ENCODE measurements at places on chromosomes 13 and 19.

GRCh38 chr13:37192956-37193355 is 87.5 kb upstream of the CSNK1A1L start:
- DNase-seq, result no peak

DNA sequence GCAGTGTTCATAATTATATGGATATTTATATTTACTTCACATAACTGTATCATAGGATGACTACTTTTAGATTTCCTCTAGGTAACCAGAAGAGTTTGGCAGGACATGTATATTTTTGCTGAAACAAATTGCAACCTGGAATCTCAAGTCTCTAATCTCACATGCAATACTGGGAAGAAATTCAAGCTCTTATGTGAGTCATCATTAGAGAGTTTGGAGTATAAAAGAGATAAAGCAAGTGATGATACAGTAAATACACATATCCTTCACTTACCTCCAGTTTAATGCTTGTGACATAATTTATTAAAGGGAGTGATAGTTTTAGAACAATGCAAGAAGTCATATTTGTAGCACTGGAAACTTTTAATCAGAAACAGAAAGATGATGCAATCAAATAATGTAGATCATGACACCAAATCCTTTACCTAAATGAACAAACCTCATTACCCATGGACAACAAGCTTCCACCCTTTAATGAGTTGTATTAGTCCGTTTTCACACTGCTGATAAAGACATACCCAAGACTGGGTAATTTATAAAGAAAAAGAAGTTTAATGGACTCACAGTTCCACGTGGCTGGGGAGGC is 15.8 kb upstream of the OR7A17 start:
- no peak for DNase-seq

DNA sequence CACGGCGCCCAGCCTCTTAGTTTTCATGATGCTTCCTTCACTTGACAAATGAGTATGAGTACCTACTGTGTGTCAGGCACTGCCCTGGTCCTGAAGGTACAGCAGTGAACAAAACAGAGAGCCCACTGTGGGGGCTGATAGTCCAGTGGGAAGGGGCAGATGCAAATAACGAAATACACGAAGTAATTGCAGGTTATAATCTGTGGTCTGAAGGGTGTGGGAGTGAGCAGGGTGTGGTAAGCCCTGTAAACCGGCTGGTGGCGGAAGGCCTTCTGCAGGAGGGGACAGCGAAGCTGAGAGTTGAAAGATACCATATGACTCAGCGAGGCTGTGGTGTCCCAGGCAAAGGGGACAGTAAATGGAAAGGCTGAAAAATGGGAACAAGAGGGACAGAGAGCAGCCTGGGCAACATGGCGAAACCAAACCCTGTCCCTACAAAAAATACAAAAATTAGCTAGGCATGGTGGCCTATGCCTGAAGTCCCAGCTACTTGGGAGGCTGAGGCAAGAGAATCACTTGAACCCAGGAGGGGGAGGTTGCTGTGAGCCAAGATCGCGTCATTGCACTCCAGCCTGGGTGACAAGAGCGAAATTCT is 60.5 kb downstream of the MAP4K1 start:
- peak; percentile 58 for DNase-seq

DNA sequence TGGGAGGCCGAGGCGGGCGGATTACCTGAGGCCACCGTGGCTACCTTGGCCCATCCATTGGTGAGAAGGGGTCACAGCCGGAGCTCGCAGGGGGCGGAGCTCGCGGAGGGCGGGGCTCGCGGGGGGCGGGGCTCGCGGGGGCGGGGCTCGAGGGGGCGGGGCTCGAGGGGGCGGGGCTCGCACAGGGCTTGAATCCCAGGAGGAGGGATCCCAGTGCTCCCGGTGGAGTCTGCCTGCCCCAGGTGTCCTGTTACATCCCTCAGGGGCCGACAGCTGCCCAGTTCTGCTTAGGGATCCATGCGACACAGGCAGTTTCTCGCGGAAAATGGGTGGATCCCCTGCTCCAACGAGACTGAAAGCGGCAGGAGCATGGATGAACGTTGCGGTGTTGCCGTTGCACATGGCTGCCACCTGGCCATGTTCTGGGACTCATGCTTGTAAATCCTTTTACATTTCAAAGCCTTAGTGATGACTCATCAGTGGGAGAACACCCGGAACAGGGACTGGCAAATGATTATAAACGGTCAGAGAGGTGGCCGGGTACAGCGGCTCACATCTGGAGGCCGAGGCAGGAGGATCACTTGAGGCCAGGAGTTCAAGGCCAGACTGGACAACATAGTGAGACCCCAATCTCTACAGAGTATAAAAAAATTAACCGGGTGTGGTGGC is 25.1 kb downstream of the TMPRSS9 start:
- DNase-seq, result no peak

DNA sequence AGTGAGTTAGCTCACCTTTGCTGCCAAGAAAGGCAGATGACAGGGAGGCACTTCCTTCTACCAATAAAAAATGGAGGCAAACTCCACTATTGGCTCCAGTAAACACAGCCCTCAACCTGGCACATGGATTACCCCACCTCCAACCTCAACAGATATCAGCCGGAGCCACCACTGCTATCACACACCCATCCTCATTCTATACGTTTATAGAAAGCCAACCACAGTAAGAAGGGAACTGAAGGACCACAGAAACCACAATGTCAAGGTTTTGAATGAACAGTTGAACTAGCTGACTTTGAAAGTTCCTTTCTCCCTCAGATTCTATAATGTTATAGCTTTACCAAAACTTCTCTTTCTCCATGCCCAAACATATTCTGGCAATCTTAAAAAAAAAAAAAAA is 526.2 kb downstream of the UQCRFS1 start:
- DNase-seq, result no peak

DNA sequence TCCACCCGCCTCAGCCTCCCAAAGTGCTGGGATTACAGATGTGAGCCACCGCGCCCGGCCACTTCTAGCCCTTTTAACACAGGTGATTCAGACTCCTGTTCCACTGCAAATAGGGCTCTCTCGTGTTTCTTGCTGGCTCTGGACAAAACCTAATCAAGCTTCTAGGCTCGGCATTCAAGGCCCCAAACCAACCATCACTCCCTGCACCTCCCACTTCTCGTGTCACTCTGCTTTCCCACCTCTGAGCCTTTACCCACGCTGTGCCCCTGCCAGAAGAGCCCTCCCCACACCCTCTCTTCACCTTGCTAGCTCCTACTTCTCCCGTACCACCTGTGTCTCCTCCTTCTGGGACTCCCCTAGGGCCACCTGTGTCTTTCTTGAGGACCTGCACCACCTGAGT is 19.8 kb downstream of the KANK2 start:
- DNase-seq, result no peak

DNA sequence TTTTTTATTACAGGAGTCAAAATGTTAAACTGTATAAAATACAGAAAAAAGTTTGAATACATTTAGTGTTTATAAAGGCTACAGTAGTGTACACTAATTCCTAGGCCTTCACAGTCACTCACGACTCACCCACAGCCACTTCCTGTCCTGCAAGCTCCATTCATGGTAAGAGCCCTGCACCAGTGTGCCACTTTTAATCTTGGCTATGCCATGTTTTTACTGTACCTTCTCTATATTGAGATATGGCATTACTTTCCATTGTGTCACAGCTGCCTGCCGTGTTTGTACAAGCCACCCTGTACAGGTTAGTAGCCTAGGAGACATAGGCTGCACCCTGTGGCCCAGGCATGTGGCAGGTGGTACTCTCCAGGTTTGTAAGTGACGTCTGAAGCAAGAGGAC is 32.1 kb downstream of the C1QTNF9 start:
- no peak for DNase-seq

- DNase-seq, result no peak
Observed at GRCh38 chr13:27252467-27252866, 1.1 kb downstream of the RPL21 start.

- no peak for DNase-seq
Observed at GRCh38 chr13:95641291-95642027, 3.0 kb downstream of the DZIP1 start.

DNA sequence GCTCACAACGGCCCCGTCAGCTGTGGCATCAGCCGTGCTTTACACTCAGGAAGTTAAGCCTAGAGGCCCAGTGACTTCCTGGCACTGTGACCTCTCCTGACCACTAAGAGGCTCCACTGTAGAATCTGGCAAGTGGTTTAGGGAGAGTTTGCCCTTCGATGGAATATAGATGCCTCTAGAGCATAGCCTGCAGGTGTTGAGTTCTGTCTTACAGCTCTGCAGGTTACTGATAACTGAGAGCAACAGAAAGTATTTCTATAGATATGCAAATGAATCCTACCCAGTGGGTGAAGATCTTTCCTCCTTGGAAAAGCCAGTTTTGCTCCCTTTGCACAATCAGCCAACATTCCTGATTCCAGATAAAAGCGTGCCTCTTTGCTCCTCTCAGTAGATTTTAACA is 35.8 kb downstream of the ATP12A start:
- no peak for DNase-seq

DNA sequence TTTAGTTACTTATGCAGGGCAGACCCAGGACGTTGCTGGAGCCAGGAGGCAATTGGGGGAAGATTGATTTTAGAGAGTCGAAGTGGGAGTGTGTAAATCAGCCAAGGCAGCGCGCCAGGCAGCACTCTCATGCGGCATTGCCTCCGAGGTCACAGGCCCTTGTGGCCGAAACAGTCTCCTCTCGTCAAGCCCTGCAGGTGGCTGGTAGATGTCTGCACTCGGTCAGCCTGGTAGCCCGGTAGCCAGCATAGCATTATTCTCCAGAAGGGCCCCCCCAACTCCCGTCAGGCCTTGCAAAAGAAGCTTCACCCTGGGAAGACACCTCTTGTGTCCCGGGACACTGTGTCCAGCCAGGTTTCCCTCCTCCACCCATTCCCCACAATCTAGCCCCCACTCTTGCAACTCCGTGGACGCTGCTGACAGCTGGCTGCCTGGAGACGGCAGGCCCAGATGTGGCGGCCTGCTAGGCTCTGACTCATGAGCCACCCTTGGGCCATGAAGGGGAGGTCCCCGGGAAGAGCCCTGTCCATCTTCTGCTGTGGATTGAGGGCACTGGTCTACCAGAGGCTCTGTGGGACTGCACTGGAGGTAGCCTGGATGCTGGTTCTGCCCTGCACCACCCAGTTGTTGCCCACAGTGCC is 2.6 kb upstream of the PEPD start:
- DNase-seq, result no peak
